ENCODE measurements at places on chromosomes 12 and 14. TPM values are rescaled to one million over a fixed set of nuclear protein-coding genes. Genes with fewer than 3 reads are reported as not detected.
A peak's percentile ranks its signal among the peaks of the same experiment; 100 is the strongest.

The FAM90A1 gene
- total RNA-seq = 0.67 TPM

The WNT5B gene
- not detected for total RNA-seq

The TRPV4 gene
- total RNA-seq = not detected

DNA sequence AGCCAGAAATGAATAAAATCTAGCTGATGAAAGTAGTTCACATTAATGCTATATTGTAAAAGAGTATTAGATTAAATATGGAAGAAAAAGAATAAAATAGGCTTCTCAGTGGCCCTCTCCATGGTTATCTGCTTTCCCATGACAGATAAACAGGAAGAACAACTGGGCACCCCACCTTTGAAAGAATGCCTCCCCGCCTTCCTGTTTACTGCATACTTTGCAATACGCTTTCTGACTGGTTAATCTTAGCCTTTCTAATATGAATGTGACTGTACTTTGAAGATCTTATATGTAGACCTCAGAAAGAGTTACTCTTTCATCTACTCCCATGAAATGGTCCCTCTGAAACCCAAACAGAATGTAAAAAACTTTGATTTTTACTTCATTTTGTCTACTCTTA, 34.1 kb upstream of the DAAM1 start:
- DNase-seq = no peak
- H3K36me3 ChIP-seq = no peaks in the 10 kb centered on the region
- H3K27ac ChIP-seq = peak overlapping the region; percentile 37
- peaks cover 5% of the 10 kb centered on the region for H3K27me3 ChIP-seq
- H3K4me3 ChIP-seq = peak overlapping the region; percentile 52

DNA sequence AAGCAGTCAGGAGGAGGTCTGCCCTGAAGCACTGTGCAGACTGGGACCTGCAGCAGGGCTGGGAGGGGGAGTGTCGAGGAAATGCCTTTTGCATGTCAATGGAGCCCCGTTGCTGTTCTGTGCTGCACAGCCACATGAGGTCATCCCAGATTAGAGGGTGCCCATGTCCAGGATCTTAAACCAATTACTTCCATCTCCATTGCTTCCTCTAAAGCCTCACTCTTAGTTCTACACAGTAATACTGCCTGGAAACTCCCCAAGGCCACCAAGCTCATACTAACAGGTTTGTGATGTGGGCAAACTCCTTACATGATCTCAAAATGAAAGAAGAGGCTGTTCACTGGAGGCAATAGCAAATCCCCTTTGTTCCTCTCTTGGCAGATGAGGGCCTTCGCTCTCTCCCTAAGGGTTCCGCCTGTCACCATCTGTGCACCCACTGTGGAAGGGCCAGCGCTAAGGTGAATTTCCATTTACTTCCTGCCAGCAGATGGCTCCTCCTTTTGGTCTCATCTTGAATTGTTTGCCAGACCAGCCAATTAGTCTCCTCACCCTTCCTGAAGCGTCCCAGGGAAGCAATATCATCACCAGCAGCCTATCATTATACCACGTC, 35.4 kb upstream of the LTA4H start:
- H3K27me3 ChIP-seq = no peaks in the 10 kb centered on the region
- no peak overlapping the region for H3K4me3 ChIP-seq
- no peaks in the 10 kb centered on the region for H3K36me3 ChIP-seq
- H3K4me1 ChIP-seq = no peaks in the 10 kb centered on the region

- H3K4me3 ChIP-seq = peak overlapping the region; percentile 97
- peaks cover 20% of the 10 kb centered on the region for H3K36me3 ChIP-seq
- peak overlapping the region; percentile 92 for H3K27ac ChIP-seq
- no peaks in the 10 kb centered on the region for H3K27me3 ChIP-seq
- peaks cover 70% of the 10 kb centered on the region for H3K4me1 ChIP-seq
Observed at GRCh38 chr12:55932551-55932910, 1.6 kb downstream of the DGKA start.

- H3K27me3 ChIP-seq = no peaks in the 10 kb centered on the region
- H3K4me1 ChIP-seq = peaks cover 5% of the 10 kb centered on the region
- peaks cover 71% of the 10 kb centered on the region for H3K36me3 ChIP-seq
- DNase-seq = no peak
Observed at GRCh38 chr14:95445676-95446075, 70.8 kb downstream of the SYNE3 start.

GRCh38 chr12:111274777-111275176, 94.1 kb downstream of the PHETA1 start:
- H3K27me3 ChIP-seq = no peaks in the 10 kb centered on the region
- H3K4me1 ChIP-seq = no peaks in the 10 kb centered on the region
- no peaks in the 10 kb centered on the region for H3K36me3 ChIP-seq
- DNase-seq = no peak
- no peak overlapping the region for H3K27ac ChIP-seq
- H3K4me3 ChIP-seq = no peak overlapping the region

DNA sequence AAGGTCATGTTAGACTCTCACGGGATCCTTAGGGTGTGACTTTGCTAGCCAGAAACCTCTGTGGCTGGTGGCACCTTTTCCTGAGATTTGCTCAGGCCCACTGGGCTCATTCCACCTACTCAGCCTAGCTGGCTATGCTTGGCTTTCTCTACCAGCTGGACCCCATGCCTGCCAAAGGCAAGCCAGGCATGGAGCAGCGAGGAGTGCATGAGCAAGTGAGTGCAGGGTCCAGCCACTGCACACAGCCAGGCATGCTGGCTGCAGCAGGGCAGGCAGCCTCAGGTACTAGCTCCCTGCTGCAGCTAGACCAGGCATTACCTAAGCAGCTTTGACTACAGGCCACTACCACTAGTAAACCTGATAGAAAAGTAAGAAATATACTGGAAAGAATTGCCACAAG, 29.7 kb upstream of the PAPLN start:
- no peaks in the 10 kb centered on the region for H3K4me1 ChIP-seq
- H3K4me3 ChIP-seq = no peak overlapping the region
- H3K27ac ChIP-seq = no peak overlapping the region
- H3K36me3 ChIP-seq = peaks cover 72% of the 10 kb centered on the region

The SIRT4 gene
- 0.79 TPM for total RNA-seq

DNA sequence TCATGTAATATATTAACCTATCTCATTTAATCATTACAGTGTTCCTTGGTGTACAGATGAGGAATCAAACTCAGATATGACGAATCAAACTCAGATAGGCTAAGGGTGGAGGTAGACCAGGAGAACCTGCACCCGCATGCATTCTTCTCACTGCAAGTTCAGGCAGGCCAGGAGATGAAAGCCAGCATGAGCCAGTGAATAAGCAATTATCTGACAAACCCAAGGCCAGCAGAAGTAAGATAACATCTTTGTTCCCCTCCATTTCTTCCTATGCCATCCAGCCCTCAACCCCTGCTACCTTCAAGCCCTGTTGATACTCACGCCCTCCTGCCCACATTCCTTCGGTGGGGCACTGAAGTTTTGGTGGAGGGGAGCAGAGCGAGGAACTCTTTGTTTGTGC, 152.2 kb downstream of the ETV6 start:
- H3K36me3 ChIP-seq = no peaks in the 10 kb centered on the region
- H3K27ac ChIP-seq = no peak overlapping the region
- no peaks in the 10 kb centered on the region for H3K4me1 ChIP-seq
- no peak for DNase-seq
- no peaks in the 10 kb centered on the region for H3K27me3 ChIP-seq

The IL23A gene
- total RNA-seq = 27.1 TPM

GRCh38 chr12:16399101-16399500, 51.7 kb downstream of the MGST1 start:
- DNase-seq = no peak
- no peaks in the 10 kb centered on the region for H3K4me1 ChIP-seq
- no peak overlapping the region for H3K27ac ChIP-seq
- H3K27me3 ChIP-seq = no peaks in the 10 kb centered on the region
- no peaks in the 10 kb centered on the region for H3K36me3 ChIP-seq

- no peak for DNase-seq
- peaks cover 5% of the 10 kb centered on the region for H3K4me1 ChIP-seq
- no peak overlapping the region for H3K4me3 ChIP-seq
- H3K27me3 ChIP-seq = no peaks in the 10 kb centered on the region
- no peak overlapping the region for H3K27ac ChIP-seq
- H3K36me3 ChIP-seq = no peaks in the 10 kb centered on the region
Observed at GRCh38 chr14:99322731-99323599, 51.0 kb upstream of the BCL11B start.

The SMOC1 gene
- total RNA-seq = not detected

The PMCH gene
- total RNA-seq = 1.6 TPM
